ENCODE measurements at places on chromosomes 12 and 14.

GRCh38 chr12:1496162-1496900, 98.0 kb downstream of the FBXL14 start:
- no peak for DNase-seq

- DNase-seq: peak; percentile 70
These were observed 1.2 kb downstream of the DYRK2 start for GRCh38 chr12:67649570-67650387.

DNA sequence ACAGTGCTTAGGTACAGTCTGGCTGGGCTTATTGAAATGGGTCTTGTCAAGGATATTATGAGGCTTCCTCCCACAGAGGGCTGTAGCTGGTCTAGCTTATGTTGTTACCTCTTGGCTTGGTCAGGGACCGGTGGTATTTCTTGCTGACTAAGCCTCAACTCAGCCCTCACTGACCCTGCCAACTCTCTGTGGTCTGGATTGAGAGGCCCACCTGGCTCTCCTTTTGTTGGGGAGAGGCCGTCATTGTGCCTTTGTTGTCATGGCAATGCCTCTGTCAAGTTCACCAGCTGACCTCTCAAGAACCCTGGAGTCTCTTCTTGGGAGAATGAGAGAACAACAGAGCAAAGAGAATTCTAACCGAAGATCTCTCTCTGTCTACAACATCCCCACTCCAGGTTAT, 245.6 kb upstream of the NPAS3 start:
- DNase-seq: no peak

DNA sequence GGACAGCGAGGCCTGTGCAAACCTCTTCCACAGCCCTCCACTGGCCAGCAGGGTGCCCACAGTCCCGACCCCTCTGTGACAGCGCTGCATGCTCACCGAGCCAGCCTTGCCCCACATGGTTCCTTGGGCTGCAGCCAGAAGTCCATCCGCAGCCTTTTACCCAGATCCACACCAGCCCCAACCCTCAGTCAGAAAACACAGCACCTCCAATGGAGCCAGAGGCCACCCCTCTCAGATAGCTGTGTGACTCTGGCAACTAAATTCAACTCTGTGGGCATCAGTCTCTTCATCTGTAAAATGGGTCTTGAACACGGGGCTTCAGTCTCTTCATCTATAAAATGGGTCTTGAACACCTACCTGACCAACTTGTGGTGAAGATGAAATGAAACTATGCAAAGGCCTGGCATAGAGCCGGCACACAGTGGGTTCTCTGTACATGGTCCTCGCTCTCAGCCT, 38.0 kb downstream of the NFKBIA start:
- DNase-seq: no peak

- DNase-seq: no peak
These were observed 9.8 kb downstream of the ZNF641 start for GRCh38 chr12:48340943-48341342.

DNA sequence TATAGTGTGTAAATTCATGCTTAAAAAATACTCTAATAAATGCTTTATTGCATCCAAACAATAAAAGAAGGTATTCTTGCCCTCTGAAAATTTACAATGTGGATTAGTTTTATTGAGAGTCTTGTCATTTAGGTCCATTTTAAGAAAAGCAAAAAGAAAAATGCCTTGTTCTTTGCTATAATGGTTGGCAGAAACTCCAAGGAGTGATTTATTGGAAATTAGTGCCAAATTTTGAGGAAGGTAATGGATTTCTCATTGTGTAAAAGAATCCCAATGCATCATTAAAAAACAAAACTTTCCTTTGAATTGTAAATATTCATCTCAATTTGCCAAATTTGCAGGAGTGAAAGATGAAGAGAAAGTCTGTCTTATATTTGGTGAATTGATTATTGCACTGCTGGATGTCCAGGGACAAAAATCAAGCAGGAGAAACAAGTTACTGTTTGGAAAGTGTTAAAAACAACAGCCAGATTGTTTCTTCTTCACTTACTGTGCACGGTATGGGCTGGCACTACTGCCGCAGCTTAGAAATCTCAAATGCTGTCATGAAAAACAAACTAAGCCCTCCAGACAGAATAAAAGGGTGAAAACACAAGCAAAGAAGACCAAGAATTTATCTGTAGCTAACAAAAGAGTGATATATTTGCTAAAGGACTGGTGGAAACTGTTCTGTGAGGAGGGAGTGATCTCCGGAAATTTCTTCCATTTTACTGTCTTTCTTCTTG, 511.7 kb downstream of the TMTC2 start:
- DNase-seq: no peak

- DNase-seq: no peak
These were observed 211.3 kb downstream of the TMEM121 start for GRCh38 chr14:105737504-105738246.

- peak; percentile 12 for DNase-seq
These were observed 128.5 kb downstream of the KIF26A start for GRCh38 chr14:104266631-104267575.

DNA sequence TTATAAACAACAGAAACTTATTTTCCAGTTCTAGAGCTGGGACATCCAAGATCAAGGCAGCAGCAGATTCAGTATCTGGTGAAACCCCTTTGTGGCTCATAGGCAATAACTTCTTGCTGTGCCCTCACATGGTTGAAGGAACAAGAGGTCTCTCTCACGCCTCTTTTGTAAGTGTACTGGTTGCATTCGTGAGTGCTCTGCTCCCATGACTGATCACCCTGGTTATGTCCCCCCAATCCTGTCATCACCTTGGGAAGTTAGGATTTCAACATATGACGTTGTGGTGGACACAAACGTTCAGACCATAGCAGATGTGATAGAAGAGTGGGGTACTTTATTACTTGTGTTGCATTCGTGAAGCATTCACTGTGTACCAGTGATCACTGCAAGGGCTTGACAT, 184.0 kb downstream of the SRGAP1 start:
- DNase-seq: no peak

GRCh38 chr12:11991604-11992003, 79.1 kb upstream of the BCL2L14 start:
- DNase-seq: no peak

GRCh38 chr12:82314406-82314892, 43.7 kb downstream of the CCDC59 start:
- DNase-seq: no peak

DNA sequence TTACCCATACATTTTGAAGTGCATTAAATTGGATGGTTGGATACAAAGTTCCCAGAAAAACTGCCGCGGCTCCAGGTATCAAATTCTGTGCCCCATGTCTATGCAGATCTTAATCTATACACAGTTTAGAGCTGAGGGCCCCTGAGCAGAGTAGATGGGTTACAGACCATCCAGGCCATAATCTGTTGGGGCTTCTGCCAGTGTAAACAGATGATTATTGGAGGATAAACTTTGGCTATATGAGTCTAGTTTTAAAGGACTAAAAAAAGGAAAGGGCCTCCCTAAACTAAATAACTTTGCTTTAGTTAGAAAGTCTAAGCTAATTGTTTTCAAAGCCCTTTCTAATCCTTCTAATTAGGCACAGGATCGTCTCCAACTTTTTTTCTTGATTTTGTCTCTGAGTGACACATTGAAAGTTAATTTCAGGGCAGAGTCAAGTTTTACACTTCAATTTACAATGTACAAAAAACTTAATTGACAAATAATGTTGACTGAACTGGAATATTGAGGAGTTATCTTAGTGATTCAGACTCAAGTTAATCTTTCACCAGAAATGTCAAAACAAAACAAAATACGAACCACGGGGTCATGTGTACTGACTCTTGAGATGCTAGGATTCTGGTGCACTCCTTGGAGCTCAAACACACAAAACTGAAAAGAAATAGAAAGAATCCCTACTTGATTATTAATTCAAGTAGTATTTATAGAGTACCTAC, 133.9 kb upstream of the SCAF11 start:
- no peak for DNase-seq

GRCh38 chr14:104280902-104281767, 142.7 kb downstream of the KIF26A start:
- DNase-seq: no peak

- DNase-seq: no peak
These were observed 8.2 kb upstream of the PARP11 start for GRCh38 chr12:3881281-3881950.

DNA sequence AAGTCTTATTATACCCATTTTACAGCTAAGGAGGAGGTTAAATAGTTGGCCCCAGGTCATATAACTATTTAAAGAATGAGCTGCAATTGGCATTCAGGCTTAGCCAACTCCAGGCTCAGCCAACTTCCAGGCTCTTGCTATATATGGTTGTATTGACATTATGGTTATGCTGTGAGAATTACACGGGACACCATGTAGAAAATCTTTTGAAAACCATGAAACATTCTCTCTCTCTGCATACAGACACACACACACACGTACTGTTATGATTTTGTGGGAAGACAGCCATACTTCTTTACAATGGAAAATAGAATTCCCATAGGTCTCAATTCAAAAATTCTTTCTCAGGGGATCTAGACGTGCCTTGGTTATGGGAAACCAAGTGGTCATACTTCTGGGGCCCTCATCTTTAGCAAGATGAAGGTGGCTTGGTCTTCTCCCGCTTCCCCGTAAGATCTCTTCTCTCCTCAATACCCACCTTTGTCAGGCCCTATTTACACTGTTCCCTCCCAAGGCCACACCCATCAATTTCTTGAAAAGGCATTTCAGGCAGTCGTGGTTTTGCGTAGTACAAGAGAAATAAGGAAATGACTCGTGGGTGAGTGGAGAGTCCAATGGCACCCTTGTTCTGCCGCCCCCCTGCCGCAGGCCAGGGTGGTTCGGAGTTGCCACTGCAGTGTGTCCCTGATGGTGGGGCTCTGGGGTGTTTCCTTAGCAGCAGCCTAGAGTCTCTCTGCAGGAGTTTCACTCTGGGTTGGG, 10.0 kb upstream of the GPRC5A start:
- DNase-seq: no peak

DNA sequence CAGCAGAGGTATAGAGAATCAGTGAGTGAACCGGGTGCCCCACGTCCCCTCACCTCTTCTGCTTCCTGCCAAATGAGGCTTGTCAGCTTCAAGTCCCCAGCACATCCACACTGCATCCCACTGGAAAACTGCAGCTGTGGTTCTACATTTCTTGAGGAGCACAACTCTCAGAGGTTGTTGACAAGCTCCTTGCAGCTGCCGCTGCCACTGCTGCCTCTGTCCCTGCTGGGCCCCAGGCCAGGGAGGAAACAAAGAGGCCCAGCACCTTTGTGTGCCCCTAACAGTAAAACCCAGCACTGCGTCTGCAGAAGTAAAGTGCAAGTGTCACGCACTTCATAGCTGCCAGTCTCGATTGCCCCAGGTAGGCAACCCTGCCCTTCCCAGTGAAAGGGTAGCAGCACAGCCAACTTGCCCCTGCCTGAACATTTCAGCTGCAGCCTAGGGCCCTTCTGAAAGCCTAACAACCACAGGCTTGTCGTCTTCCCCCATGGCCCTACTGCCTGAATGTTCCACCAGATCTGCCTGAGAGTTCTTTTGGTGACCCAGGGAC, 1162.1 kb upstream of the USP15 start:
- DNase-seq: no peak

GRCh38 chr14:50053935-50054334, 62.4 kb downstream of the VCPKMT start:
- no peak for DNase-seq

DNA sequence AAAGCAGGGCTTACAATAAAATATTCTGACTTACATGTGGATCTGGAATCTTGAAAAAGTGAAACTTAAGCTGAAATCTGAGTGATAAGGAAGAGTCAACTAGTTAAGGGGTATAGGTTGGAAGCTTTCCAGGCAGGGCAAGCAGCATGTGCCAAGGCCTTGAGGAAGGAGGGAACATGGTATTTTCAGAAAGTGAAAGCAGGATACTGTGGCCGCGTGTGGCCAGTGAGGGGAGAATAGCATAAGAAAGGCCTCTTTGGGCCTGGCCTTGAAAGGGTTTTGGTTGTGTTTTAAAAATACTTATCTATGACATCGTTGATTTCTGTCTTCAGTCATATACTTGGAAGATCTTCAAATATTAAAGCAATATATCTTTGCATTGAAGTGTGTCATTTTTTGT, 213.4 kb downstream of the AKAP6 start:
- no peak for DNase-seq

GRCh38 chr14:68637106-68638021, 155.5 kb downstream of the ZFP36L1 start:
- no peak for DNase-seq
